ENCODE measurements at places on chromosomes 7 and 10.

- no peak for DNase-seq
These were observed 81.4 kb upstream of the LRGUK start for GRCh38 chr7:134045716-134046115.

- no peak for DNase-seq
These were observed 110.3 kb downstream of the MBL2 start for GRCh38 chr10:52662256-52662655.

GRCh38 chr10:88913788-88914187 lies 33.7 kb downstream of the STAMBPL1 start:
- no peak for DNase-seq

DNA sequence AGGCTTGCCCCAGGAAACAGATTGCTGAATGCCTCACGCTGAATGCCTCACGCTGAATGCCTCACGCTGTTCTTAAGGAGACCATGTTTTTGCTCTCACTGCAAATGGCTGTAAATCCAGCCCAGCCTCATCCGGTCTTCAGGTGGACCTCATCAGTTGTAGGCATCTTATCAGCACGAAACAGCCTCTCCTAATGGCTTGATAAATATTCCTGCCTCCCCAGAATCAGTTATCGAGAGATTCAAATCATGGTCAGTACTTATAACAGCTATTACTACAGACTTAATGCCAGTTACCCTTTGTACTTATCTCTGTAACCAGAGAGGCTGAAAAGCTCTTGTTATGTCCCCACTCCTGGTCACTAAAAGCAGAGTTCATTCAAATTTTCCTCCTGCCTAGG lies 290.6 kb downstream of the FZD1 start:
- no peak for DNase-seq

DNA sequence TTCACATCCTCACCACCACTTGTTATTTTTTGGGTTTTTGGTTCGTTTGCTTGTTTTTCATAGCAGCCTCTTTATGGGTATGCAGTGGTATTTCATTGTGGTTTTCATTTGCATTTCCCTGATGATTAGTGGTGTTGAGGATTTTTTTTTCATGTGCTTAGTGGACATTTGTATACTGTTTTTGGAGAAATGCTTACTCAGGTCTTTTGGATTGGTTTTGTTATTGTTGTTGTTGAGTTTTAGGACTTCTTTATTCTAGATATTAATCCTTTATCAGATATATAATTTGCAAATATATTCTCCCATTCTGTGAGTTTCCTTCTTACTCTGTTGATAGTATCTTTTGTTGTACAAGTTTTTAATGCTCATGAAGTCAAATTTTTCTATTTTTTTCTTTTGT lies 42.8 kb downstream of the GAD2 start:
- no peak for DNase-seq

DNA sequence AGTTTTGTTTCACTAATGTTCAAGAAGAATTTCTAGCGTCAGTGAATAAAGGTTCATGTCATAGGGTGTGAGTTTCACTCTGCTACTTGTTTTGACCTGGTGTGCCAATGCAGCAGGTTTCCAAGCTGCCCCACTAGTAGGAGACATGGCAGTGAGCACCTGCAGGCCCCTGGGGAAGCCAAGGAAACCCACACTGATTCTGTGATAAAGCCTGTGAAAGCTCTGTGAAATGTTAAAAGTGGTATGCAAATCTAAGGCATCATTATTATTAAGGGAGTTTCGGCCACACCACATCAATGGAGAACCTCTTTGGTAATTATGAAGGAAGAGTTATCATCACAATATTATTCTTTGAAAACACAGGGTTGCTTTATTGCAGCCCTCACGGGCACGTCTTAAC lies 46.4 kb downstream of the ABCB5 start:
- DNase-seq: no peak

GRCh38 chr10:103881416-103882284 lies 26.3 kb upstream of the SH3PXD2A start:
- no peak for DNase-seq

Data from activated naive CD4-positive, alpha-beta T cell treated with anti-CD3 and anti-CD28 coated beads, Interleukin-2, amount 50 U/mL, for 72 hours (primary cell).